ENCODE measurements at places on chromosomes 5 and 9. TPM values are rescaled to one million over a fixed set of nuclear protein-coding genes. Genes with fewer than 3 reads are reported as not detected.

DNA sequence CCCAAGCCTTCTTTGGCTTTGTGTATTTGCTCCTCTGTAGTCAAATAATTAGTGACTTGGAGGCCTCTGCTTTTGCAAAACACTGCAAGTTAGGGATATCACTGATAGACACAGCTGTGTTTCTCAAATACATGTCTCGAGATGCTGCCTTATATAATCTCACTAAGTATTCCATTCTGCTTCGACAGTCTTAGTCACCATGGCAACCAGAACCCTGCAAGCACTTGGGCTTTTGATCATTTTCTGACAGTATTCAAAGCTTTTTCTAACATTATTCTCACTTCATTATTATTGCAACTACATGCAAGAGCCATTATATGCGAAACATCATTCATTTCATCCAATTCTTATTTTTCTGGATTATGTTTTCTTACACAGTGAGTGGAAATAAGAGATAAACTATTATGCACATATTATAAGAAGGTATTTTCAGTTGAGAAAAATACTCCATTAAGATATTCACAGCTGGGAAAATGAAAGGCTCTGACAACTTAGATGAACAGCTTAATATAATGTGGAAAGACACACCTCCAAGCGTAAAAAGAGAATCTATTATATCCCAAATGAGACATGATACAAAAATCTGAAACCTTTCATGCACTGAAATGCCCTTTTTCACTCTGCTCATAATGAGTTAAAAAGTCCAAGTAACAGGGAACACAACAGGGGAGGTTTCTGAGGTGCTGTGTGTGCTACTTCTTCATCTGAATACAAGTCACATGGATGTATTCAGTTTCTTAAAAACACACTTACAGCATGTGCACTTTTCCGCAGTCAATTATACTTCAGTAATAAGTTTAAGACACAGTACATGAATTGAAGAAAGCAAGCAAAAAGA, 93.9 kb downstream of the SCAI start:
- no peak overlapping the region for H3K27ac ChIP-seq
- H3K36me3 ChIP-seq: no peaks in the 10 kb centered on the region
- H3K4me3 ChIP-seq: no peak overlapping the region
- no peak for DNase-seq

DNA sequence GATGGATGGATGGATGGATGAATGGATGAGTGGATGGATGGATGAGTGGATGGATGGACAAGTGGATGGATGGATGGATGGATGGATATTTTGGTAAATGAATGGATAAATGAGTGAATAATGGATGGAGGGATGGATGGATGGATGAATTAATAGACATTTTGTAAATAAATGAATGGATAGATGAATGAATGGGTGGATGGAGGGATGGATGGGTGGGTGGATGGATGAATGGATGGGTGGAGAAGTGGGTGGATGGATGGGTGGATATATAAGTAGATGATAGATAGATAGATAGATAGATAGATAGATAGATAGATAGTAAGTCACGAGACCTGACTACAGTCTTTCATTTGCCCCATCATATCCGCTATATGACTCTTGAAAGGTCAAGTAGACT, 82.7 kb upstream of the OLFM1 start:
- no peak overlapping the region for H3K27ac ChIP-seq
- H3K4me3 ChIP-seq: no peak overlapping the region
- H3K4me1 ChIP-seq: no peaks in the 10 kb centered on the region
- DNase-seq: no peak

- no peaks in the 10 kb centered on the region for H3K36me3 ChIP-seq
- no peak overlapping the region for H3K4me3 ChIP-seq
- no peaks in the 10 kb centered on the region for H3K27me3 ChIP-seq
- no peak overlapping the region for H3K27ac ChIP-seq
- DNase-seq: no peak
- no peaks in the 10 kb centered on the region for H3K4me1 ChIP-seq
Measured at GRCh38 chr9:86921151-86921923, 26.0 kb downstream of the GAS1 start.

The SLC25A46 gene
- 58.4 TPM for total RNA-seq

The CCL21 gene
- total RNA-seq: 9.6 TPM

- DNase-seq: no peak
- H3K27me3 ChIP-seq: no peaks in the 10 kb centered on the region
- no peaks in the 10 kb centered on the region for H3K36me3 ChIP-seq
- H3K4me3 ChIP-seq: no peak overlapping the region
Measured at GRCh38 chr9:127162864-127163365, 40.5 kb upstream of the ANGPTL2 start.

GRCh38 chr5:134555890-134556311, 30.4 kb downstream of the JADE2 start:
- H3K27ac ChIP-seq: peak overlapping the region; percentile 78
- no peak overlapping the region for H3K4me3 ChIP-seq
- H3K36me3 ChIP-seq: peaks cover 62% of the 10 kb centered on the region
- no peaks in the 10 kb centered on the region for H3K27me3 ChIP-seq

The GMCL2 gene
- not detected for total RNA-seq

DNA sequence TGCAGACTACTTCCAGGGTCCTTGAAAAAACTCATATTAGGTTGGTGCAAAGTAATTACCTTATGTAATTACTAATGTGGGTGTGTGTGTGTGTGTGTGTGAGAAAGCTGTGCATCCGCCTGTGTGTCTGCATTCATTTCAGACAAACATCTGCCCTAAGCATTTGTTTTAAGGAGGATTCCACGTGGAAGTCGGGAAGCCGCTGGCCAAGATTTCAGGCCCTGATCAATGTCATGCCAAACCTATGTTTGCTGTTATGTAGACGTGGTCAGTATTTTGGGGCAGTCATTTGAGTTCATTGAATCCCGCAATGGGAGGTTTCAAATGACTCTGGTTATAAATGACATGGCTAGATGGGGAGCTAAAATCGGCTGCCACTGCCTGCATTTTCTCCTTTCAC, 33.6 kb upstream of the BASP1 start:
- H3K27ac ChIP-seq: no peak overlapping the region
- no peaks in the 10 kb centered on the region for H3K27me3 ChIP-seq
- no peak for DNase-seq

DNA sequence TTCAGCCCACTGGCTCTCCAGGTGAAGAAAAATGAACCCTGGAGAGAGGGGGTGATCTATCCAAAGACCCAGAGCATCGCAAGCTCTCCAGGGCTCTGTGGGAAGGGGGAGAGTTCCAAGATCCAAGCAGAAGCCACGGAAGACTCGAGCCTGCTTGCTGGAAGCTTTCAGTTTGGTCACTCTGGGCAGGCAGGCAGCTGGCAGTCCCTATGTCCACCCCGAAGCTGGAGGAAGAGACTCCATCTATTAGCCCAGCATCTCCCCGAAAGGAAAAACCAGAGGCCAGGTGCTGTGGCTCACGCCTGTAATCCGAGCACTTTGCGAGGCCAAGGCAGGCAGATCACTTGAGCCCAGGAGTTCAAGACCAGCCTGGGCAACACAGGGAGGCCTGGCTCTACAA, 10.7 kb upstream of the SPARC start:
- H3K27ac ChIP-seq: peak overlapping the region; percentile 85
- no peaks in the 10 kb centered on the region for H3K27me3 ChIP-seq
- H3K4me3 ChIP-seq: no peak overlapping the region
- peaks cover 52% of the 10 kb centered on the region for H3K4me1 ChIP-seq

GRCh38 chr9:94096819-94097577, 12.7 kb downstream of the PTPDC1 start:
- no peak overlapping the region for H3K4me3 ChIP-seq
- no peak for DNase-seq
- H3K27ac ChIP-seq: no peak overlapping the region

DNA sequence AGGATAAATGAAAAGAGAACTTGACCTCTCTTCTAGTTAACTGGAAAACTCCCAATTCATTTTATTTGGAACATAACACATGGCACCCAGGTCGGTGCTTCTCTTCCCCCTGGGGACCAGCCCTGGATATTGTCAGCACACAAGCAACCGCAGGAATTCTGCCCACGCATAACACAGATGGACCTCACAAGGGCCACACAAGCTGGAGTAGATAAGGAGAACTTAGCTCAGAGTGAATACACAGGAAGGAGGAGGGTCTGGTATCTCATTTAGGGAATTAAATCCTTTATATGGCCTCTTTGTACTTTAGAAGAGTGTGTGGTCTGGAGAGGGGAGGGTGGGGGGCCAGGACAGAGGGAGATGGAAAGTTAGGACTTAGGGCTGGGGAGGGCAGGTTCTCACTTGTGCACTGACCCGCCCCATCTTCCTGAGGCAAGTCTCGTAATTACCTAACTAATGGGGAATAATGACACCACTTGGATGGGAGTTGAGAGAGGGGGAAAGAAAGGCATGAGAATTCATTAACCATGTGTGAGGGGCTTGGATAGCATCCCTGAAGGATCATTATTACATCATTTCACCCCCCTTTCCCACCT, 341.2 kb upstream of the WWC1 start:
- H3K27me3 ChIP-seq: no peaks in the 10 kb centered on the region
- H3K4me1 ChIP-seq: no peaks in the 10 kb centered on the region
- H3K27ac ChIP-seq: peak overlapping the region; percentile 66

The ANKRD33B gene
- 34.7 TPM for total RNA-seq

DNA sequence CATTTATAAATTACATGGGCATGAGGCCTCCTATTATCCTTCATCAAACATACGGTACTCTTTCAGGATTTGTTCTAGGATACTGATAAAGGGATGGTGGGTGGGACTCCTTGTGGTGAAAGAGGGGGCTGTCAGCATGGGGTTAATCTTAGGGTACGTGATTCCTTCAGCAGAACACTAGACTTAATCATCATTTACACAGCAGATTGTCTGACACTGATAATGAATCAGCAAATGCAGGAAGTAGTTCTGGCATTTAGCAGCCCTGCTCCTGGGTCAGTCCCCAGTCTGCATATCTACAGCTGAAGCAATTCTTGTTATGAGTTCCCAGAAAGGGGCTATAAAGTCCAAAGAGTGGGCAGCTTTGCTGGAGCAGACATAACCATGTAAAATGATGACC, 384.6 kb downstream of the SPOCK1 start:
- H3K4me1 ChIP-seq: no peaks in the 10 kb centered on the region
- no peak for DNase-seq
- no peak overlapping the region for H3K4me3 ChIP-seq
- H3K36me3 ChIP-seq: no peaks in the 10 kb centered on the region
- no peaks in the 10 kb centered on the region for H3K27me3 ChIP-seq

- no peak overlapping the region for H3K4me3 ChIP-seq
- no peaks in the 10 kb centered on the region for H3K4me1 ChIP-seq
- H3K27me3 ChIP-seq: no peaks in the 10 kb centered on the region
- DNase-seq: no peak
Measured at GRCh38 chr9:3823842-3824475, 298.2 kb upstream of the RFX3 start.

The C5orf52 gene
- total RNA-seq: not detected

DNA sequence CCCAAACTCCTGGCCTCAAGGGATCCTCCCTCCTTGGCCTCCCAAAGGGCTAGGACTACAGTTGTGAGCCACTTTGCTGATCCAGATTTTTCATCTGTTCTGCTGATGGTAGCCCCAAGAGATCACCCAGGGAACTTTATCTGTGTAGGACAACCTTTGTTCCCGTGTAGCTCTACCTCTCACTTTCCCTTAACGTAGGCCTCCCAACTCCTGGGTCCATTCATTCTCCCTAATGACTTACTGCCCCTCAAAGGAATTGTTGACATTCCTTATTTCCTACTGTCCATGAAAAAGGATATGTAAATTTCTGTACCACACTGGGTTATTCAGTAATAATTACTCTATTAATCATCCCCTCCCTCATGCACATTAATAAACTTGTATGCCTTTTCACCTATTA, 51.0 kb upstream of the PHF24 start:
- DNase-seq: no peak
- no peaks in the 10 kb centered on the region for H3K4me1 ChIP-seq
- no peak overlapping the region for H3K4me3 ChIP-seq
- H3K27ac ChIP-seq: no peak overlapping the region
- no peaks in the 10 kb centered on the region for H3K27me3 ChIP-seq
- H3K36me3 ChIP-seq: no peaks in the 10 kb centered on the region

The SERF1A gene
- total RNA-seq: 1.6 TPM

The UNC5A gene
- not detected for total RNA-seq

The ZNF483 gene
- 10.1 TPM for total RNA-seq

DNA sequence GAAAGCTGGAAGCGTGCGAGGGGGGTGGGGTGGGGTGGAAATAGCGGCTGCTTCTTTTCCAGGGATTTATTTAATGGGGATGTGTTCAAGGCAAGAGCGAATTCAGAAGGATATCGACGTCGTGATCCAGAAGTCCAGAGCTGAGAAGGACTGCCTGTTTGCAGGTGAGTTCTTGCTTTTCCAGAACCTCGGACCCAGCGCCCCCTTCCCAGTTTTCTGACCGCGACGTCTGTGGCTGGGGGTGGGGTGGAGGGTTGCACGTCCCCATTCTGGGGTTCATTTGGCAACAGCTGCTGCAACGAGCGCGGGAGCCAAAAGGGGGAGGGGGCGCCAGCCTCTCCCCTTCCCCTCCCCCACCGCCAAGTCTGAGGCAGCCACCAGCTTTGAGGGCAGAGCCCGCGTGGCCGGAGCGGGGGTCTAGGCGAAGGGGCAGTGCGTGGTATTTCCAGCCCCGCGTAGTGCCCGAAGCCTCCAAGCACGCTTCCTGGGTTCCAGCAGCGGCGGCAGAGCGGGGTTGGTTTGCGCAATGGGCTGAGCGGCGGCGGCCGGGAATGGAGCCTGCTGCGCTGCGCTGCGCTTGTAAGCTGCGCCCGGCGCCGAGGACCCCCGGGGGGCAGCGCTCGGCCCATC, 701 bp downstream of the PARP8 start:
- no peaks in the 10 kb centered on the region for H3K36me3 ChIP-seq
- no peaks in the 10 kb centered on the region for H3K4me1 ChIP-seq
- peak; percentile 17 for DNase-seq
- H3K4me3 ChIP-seq: peak overlapping the region; percentile 91

GRCh38 chr9:134892820-134893420, 12.3 kb downstream of the FCN2 start:
- no peak for DNase-seq
- no peak overlapping the region for H3K27ac ChIP-seq
- H3K4me3 ChIP-seq: no peak overlapping the region
- H3K36me3 ChIP-seq: no peaks in the 10 kb centered on the region

The LYSMD3 gene
- total RNA-seq: 13.2 TPM

GRCh38 chr5:38515646-38516045, 40.8 kb downstream of the LIFR start:
- no peaks in the 10 kb centered on the region for H3K4me1 ChIP-seq
- H3K36me3 ChIP-seq: peaks cover 50% of the 10 kb centered on the region
- no peaks in the 10 kb centered on the region for H3K27me3 ChIP-seq
- no peak overlapping the region for H3K27ac ChIP-seq
- H3K4me3 ChIP-seq: no peak overlapping the region

GRCh38 chr5:39464088-39464487, 39.3 kb upstream of the DAB2 start:
- no peaks in the 10 kb centered on the region for H3K27me3 ChIP-seq
- no peaks in the 10 kb centered on the region for H3K4me1 ChIP-seq
- no peak for DNase-seq
- H3K4me3 ChIP-seq: no peak overlapping the region
- no peaks in the 10 kb centered on the region for H3K36me3 ChIP-seq

DNA sequence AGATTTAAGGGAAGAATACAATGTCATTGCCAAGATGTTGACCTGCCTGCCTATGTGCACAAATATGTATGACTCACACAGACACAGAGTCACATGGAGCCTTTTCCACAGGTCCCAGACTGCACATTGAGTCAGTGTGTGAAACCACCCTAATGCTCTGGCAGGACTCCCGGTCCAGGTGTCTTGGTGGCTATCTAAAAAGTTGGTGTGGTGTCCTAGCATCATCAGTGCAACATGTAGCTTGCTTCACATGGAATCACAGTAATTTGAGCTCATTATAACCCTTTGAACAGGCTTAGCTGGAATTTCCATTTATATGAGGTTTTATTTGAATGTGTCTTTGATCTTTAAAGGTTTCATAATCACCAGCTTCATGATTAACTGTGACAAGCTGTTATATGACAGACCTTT, 10.7 kb downstream of the IFNA5 start:
- no peaks in the 10 kb centered on the region for H3K4me1 ChIP-seq
- no peak overlapping the region for H3K4me3 ChIP-seq
- H3K27me3 ChIP-seq: no peaks in the 10 kb centered on the region
- no peaks in the 10 kb centered on the region for H3K36me3 ChIP-seq
- no peak for DNase-seq
- no peak overlapping the region for H3K27ac ChIP-seq

Measured in tibial nerve (tissue), 4 donors.